Mesothelial cell of epicardium (in vitro differentiated cells): ENCODE measurements at places on chromosomes 3 and 15.

- no peak for DNase-seq
Observed at GRCh38 chr15:47932261-47932660, 188.5 kb upstream of the SLC24A5 start.

GRCh38 chr3:80238606-80239005 lies 470.8 kb upstream of the ROBO1 start:
- DNase-seq: no peak

GRCh38 chr3:377158-377561 lies 180.6 kb downstream of the CHL1 start:
- DNase-seq: no peak

DNA sequence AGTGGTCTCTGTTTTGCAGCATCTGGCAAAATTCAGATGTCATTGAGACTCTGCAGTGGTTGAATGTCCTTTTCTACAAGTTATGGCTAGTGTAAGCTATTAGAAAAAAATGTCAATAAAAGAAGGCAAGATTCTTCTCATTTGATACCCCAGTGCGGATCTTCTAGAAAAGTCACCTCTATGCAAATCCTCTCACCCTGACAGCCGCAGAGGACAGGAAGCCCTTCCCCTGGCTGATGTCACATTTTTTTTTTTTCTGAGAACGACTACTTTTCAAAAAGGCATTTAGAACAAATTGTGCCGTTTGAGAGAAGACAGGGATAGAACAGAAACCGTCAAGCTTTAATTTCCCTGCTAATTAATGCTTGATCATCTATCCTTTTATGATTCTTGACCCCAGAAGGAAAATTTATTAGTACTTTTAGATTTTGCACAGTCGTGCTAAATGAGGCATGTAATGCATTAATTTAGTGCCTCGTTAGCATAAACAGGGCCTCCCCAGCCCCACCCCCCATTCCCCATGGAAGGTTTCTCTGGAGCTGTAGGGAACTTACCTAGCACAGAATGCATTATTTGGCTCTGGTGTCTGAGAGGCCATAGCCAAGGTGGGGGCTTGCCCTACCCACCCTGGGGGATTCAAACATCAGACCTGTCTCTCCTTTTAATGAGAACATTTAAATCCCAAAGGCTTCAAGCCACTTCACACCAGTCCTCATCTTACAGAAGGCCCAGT lies 183.8 kb downstream of the OPA1 start:
- DNase-seq: no peak

DNA sequence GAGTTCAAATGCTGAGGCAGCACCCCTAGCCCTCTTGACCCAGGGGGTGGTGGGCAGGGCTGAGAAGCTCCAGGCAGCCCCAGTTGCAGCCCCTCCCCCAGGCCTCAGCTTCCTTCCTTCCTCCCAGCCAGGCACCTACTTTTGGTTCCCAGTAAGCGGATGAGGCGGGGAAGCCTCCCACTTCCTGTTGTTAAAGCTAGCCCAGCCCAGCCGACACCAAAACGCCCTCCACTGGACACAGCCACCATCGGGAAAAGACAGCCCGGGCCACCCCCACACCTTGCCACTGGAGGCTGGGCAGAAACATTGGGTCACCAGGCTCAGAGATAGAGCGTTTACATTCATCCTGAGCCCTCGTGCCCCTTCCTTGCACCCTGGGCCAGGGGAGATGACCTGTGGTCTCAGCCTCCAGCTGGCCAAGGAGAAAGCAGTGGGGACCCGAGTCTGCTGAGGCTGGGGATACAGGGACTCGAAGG lies 3.5 kb downstream of the DUSP7 start:
- no peak for DNase-seq

DNA sequence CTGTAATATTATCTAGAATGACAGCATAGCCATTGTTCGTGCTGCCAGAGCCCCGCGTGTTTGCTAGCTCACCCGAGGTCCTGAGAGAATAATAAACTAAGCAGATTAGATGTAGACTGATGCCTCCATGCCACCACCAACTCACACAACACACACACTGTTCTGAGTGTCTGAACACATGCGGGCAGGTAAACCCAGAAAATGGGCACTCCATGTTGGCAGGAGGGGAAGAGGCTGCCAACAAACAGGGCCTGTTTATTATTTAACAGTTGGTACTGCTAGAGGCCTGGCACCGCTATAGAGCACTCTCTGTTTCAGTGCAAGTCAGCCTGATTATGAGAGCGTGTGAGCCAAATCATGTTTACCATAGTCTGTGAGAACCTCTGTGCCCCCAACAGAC lies 299.0 kb downstream of the ZBTB20 start:
- DNase-seq: no peak
